MCF 10A (cell line): ENCODE measurements at places on chromosomes 4 and X. TPM values are rescaled to one million over a fixed set of nuclear protein-coding genes. Genes with fewer than 3 reads are reported as not detected.

Gene QRFPR
- total RNA-seq = 6.5 and 8.4 TPM in 2 replicates

Gene SORBS2
- 19.3 and 29.1 TPM in 2 replicates for total RNA-seq

Gene REPS2
- total RNA-seq = 6.9 and 8.1 TPM in 2 replicates

Gene SMIM31
- total RNA-seq = not detected in 2 replicates

Gene FGFR3
- 2.5 and 6.5 TPM in 2 replicates for total RNA-seq

Gene CXCL8
- total RNA-seq = 17.0 and 36.2 TPM in 2 replicates

Gene TECRL
- total RNA-seq = not detected in 2 replicates

Gene GRPR
- total RNA-seq = not detected in 2 replicates

Gene CORIN
- 0.44 and 1.0 TPM in 2 replicates for total RNA-seq

Gene SHOX
- not detected in 2 replicates for total RNA-seq

Gene ACSL4
- total RNA-seq = 48.0 and 70.1 TPM in 2 replicates

Gene CSN1S1
- not detected in 2 replicates for total RNA-seq

Gene LRBA
- 64.5 and 65.1 TPM in 2 replicates for total RNA-seq

Gene PCDH19
- total RNA-seq = 0.12 and 0.70 TPM in 2 replicates

Gene GSPT2
- total RNA-seq = not detected in 2 replicates

Gene ACTRT1
- total RNA-seq = not detected in 2 replicates

Gene C1QTNF7
- total RNA-seq = not detected in 2 replicates

Gene TRPC3
- total RNA-seq = not detected in 2 replicates

Gene IL13RA2
- 0.23 and 0.54 TPM in 2 replicates for total RNA-seq

Gene ADH4
- not detected in 2 replicates for total RNA-seq

Gene PRKG2
- 0.23 TPM in 1 of 2 replicates, not detected in the other for total RNA-seq

Gene RAB9A
- total RNA-seq = 28.0 and 32.3 TPM in 2 replicates

Gene PNMA6F
- not detected in 2 replicates for total RNA-seq

Gene GAB1
- total RNA-seq = 5.9 and 7.6 TPM in 2 replicates
